H1 (cell line): ENCODE measurements at places on chromosomes 4 and X.

GRCh38 chr4:132809298-132810032 lies 339.6 kb upstream of the PCDH10 start:
- peak; percentile 21 for DNase-seq
- H3K27ac ChIP-seq: no peak overlapping the region
- no peak overlapping the region for H3K4me3 ChIP-seq
- no peaks in the 10 kb centered on the region for H3K27me3 ChIP-seq

- no peaks in the 10 kb centered on the region for H3K27me3 ChIP-seq
- peak; percentile 70 for DNase-seq
- no peaks in the 10 kb centered on the region for H3K4me1 ChIP-seq
- no peak overlapping the region for H3K27ac ChIP-seq
- H3K36me3 ChIP-seq: peaks cover 3% of the 10 kb centered on the region; the same call in 1 of the 2 replicates
Observed at GRCh38 chr4:52588097-52588496, 71.0 kb downstream of the USP46 start.

- no peaks in the 10 kb centered on the region for H3K27me3 ChIP-seq
- DNase-seq: no peak
- H3K27ac ChIP-seq: no peak overlapping the region
Observed at GRCh38 chr4:44872246-44872645, 145.9 kb upstream of the GNPDA2 start.

DNA sequence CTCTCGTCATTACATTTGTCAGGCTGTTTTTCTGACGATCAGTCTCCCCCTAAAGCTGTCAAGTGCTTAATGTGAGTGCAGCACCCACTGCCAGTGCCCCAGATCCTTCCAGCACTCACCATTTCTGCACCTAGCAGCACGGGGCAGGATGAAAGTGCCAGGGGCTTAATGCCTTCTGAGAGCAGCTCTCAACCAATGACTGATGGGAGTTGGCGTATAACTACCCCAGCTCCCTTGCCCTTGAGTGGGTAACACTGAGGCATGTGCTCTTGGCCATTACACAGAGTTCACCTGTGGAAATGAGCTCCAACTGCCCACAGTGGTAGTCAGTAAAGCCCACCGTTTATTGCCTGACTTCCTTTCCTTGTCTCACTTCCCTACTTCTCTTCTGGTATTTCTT lies 226.2 kb upstream of the BCOR start:
- no peak for DNase-seq
- H3K27ac ChIP-seq: no peak overlapping the region
- H3K36me3 ChIP-seq: no peaks in the 10 kb centered on the region
- no peaks in the 10 kb centered on the region for H3K27me3 ChIP-seq
- no peak overlapping the region for H3K4me3 ChIP-seq

- no peaks in the 10 kb centered on the region; the same call in 1 of the 2 replicates for H3K36me3 ChIP-seq
- H3K27me3 ChIP-seq: no peaks in the 10 kb centered on the region
- no peak overlapping the region for H3K4me3 ChIP-seq
- H3K27ac ChIP-seq: no peak overlapping the region
- peaks cover 9% of the 10 kb centered on the region; the same call in 1 of the 2 replicates for H3K4me1 ChIP-seq
Observed at GRCh38 chr4:107866726-107867125, 42.0 kb downstream of the SGMS2 start.

DNA sequence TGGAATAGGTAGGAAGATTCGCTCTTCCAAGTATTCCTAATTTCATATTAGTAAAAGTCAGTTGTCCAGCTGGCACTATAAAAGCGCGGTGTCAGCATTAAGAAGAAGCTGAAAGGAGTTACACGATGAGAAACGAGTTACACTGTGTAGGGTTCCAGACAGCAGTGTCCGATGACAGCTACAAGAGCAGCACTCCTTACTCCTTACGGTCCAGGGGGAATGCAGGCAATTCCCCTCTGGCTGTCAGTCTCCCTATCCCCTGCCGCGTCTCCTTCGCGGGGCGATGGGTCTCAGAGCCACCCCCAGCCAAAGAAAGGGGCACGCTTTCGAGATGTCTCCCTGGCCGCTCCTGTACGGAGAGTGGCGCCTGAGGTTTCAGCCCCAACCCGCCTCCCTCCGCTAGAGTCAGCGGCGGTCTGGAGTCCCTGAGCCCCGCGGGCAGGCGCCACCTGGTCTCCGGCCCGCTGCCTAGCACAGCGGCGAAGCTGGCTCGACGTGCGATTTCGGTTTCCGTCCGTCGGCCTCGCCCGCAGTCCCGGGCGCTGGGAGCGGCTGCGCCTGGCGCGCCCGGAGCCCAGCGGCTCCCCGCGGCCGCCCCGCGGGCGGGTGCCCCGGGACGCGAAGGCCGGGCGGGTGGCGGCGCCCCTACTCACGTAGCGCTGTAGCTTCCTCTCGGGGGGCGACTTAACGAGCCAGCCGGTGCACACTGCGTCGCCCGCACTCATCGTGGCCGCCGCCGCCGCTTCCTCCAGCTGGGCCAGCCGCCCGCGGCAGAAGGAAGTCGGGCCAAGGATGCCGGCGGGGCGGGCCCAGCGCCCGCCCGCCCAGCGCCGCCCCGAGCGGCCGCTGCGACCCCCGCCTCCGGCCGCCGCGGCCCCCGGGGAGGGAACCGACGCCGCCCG lies at the start of gene GAB3:
GAB3 (minus strand) TSS at position 777 of the 902 bp plus-strand sequence; CDS start at position 725, 52 bp downstream.
- peak; percentile 52 for DNase-seq
- H3K36me3 ChIP-seq: no peaks in the 10 kb centered on the region
- H3K27me3 ChIP-seq: peaks cover 26% of the 10 kb centered on the region
- H3K4me3 ChIP-seq: peak within 1 kb of the TSS; percentile 49
- H3K4me1 ChIP-seq: no peaks in the 10 kb centered on the region
- H3K27ac ChIP-seq: no peak within 1 kb of the TSS

- H3K4me1 ChIP-seq: peaks cover 3% of the 10 kb centered on the region; the same call in 1 of the 2 replicates
- no peaks in the 10 kb centered on the region for H3K27me3 ChIP-seq
- H3K4me3 ChIP-seq: peak overlapping the region; percentile 58
- DNase-seq: peak; percentile 59
Observed at GRCh38 chrX:103215425-103215991, 600 bp downstream of the BEX4 start.

GRCh38 chr4:7902826-7903225 lies 36.8 kb downstream of the AFAP1 start:
- no peak overlapping the region for H3K27ac ChIP-seq
- no peak for DNase-seq
- peaks cover 19% of the 10 kb centered on the region for H3K4me1 ChIP-seq
- H3K36me3 ChIP-seq: no peaks in the 10 kb centered on the region
- no peaks in the 10 kb centered on the region for H3K27me3 ChIP-seq

DNA sequence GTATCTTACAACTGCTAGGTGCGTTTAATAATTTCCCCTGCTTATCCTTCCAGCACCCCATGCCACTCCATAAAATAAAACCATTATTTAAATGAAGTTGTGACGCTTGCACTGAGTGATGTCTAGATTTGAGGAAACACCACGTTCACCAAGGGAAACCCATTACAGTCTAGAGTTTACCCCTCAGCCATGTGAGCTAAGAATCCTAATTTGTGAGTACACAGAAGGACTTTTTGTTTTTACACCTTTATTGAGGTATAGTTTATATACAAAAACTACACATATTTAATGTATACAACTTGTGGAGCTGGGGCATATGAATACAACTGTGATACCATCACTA lies 326.8 kb downstream of the RAPGEF2 start:
- no peak for DNase-seq
- no peaks in the 10 kb centered on the region for H3K36me3 ChIP-seq
- H3K4me3 ChIP-seq: no peak overlapping the region
- no peaks in the 10 kb centered on the region for H3K27me3 ChIP-seq

DNA sequence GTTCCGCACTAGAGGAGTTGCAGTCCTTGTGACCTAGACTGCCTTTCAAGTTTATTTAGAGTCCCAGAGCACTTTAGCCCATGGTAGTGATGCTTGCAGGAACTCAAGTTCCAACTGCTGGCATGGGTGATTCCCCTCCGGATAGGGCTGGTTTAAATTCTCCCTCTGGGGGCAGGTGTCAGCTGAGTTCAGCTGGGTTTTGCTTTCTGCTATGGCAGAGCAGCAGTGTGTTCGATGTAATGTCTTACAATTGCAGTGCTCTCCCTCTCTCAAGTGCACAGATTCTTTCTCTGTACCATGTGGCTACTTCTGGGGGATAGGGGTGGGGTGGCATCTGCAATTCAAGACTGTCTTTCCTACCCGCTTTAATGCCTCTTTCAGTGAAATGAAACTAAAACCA lies 164.8 kb upstream of the ZIC3 start:
- DNase-seq: no peak
- H3K27ac ChIP-seq: no peak overlapping the region
- no peaks in the 10 kb centered on the region for H3K4me1 ChIP-seq
- no peaks in the 10 kb centered on the region for H3K27me3 ChIP-seq

DNA sequence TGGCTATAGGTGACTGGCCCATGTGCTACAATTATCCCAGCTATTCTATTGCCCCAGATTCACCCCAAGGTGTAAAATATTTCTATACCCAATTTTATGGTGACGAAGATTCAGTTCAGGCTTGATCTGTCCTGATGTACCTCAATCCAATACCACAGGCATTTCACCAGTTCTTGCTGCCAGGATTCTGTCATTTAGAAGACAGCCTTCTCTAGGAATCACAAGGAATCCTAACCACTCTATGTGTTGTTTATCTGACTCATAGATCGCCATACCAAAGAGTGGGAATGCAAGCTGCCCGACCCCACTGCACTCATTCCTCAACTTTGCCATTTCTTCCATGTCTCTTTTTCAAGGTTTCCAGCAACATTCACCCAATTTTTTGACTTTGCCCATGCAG lies 355.0 kb upstream of the EMCN start:
- no peaks in the 10 kb centered on the region for H3K4me1 ChIP-seq
- no peak overlapping the region for H3K27ac ChIP-seq
- H3K4me3 ChIP-seq: no peak overlapping the region
- H3K36me3 ChIP-seq: no peaks in the 10 kb centered on the region
- DNase-seq: no peak

- no peak overlapping the region for H3K4me3 ChIP-seq
- no peaks in the 10 kb centered on the region for H3K4me1 ChIP-seq
- H3K36me3 ChIP-seq: peaks cover 6% of the 10 kb centered on the region; the same call in 1 of the 2 replicates
- H3K27me3 ChIP-seq: no peaks in the 10 kb centered on the region
Observed at GRCh38 chr4:55444827-55445226, 49.1 kb downstream of the TMEM165 start.

- DNase-seq: no peak
- 0 out of 2 replicates have a peak, but pooled peaks cover 2% of the 10 kb centered on the region for H3K4me1 ChIP-seq
- no peaks in the 10 kb centered on the region for H3K36me3 ChIP-seq
- no peak overlapping the region for H3K4me3 ChIP-seq
Observed at GRCh38 chr4:103374758-103375157, 176.6 kb upstream of the CENPE start.

DNA sequence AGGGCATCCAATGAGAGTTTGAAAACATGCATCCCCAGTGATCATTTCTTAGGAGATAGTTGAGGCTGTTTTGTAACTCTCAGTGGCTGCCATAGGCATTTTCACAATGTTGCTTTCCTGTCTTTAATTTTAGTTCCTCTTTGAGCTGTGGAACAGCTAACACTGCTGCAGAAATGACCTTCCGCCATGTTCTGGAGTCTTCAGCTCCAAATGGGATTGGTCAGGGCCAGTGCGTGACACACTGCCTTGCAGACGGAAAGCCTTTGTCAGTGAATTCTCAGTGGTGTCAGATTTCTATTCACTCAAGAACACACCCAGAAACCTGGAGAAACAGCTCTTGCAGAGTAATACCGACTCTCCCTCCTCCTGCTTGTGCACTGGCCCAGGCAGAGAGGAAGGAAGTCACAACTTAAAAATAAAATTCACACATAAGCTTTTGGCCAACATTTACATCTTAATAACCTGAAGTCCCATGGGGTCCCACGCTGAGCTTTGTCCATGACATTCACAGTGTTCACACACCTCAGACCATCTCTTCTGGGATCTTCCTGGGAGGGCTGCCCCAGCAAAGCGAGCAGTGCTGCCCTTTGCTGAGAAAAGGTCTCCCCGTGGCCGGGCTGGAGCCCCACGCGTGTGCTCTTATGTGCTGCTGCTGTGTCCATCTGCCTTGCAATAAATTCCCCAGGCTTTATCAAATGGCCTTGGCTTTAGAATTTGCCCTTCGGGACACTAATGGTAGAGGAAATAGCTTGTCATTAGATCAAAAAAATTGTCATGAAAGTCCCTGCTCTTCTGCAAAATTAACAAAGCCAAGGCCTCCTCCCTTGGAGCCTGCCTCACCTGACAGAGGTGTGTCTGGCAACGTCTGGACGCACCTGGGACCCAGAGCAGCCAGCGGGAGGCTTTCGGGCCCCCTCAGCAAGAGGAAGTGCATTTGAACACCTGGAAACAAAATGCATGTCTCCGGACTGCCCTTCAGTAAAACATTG lies 126.8 kb downstream of the IRF2 start:
- H3K27me3 ChIP-seq: no peaks in the 10 kb centered on the region
- H3K4me3 ChIP-seq: no peak overlapping the region; the same call in 1 of the 2 replicates
- H3K36me3 ChIP-seq: no peaks in the 10 kb centered on the region
- H3K4me1 ChIP-seq: peaks cover 18% of the 10 kb centered on the region
- no peak for DNase-seq

GRCh38 chr4:5462254-5462835 lies 246.0 kb downstream of the EVC2 start:
- H3K36me3 ChIP-seq: no peaks in the 10 kb centered on the region
- H3K27ac ChIP-seq: no peak overlapping the region
- peak; percentile 13 for DNase-seq
- no peaks in the 10 kb centered on the region for H3K27me3 ChIP-seq
